ENCODE measurements at places on chromosomes 16 and 17.

- DNase-seq = no peak
Measured at GRCh38 chr17:17090642-17091103, 48.4 kb downstream of the MPRIP start.

DNA sequence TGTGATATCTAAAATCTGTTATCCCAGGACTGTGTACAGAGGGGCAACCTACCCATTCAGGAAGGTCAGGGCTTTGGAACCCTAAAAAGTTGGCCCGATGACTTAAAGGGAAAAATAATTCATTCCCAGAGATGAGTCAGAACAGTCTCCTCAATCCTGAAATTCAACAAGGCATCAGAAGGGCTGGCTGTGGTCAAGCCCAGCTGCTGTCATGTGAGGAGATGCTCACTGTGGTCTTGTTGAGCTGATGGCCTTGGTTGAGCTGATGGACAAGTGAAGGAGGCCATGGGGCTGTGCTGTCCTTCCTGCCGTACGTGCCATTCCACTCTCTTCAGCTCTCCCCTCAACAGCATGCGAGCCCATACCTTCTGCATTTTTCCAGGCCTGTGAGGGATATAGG lies 20.9 kb upstream of the DRG2 start:
- DNase-seq = no peak

DNA sequence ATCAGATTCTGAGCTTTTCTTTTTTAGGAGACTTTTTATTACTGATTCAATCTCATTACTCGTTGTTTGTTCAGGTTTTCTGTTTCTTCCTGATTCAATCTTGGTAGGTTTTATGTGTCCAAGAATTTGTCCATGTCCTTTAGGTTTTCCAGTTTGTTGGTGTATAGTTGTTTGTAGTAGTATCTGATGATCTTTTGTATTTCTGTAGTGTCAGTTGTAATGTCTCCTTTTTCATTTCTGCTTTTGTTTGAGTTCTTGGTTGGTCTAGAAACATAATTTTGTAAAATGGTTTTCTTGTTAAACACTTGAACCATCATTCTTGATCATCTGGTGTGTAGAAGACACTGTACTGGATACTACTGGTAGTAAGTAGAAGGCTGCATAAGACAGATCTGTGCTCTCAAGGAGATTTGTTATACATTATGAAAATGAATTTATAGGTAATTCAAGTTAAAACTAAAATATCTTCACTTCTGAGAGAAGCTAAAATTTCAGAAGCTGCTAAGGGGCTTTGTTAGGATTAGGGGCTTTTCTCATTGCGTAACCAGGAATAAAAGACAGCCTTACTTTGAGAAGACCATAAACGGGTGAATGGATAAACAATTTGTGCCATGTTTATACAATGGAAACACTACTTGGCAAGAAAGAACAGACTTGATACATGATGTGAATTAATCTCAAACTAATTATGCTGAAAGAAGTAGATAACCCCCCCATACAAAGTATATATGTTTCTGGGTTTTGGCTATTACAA lies 44.0 kb downstream of the NSRP1 start:
- DNase-seq = no peak

- DNase-seq = peak; percentile 45
Measured at GRCh38 chr17:63881935-63882601, at the start of gene GH2. Gene GH2, minus strand, starts transcription at chr17:63881944. Its CDS starts 143 bp downstream, at chr17:63881801.

DNA sequence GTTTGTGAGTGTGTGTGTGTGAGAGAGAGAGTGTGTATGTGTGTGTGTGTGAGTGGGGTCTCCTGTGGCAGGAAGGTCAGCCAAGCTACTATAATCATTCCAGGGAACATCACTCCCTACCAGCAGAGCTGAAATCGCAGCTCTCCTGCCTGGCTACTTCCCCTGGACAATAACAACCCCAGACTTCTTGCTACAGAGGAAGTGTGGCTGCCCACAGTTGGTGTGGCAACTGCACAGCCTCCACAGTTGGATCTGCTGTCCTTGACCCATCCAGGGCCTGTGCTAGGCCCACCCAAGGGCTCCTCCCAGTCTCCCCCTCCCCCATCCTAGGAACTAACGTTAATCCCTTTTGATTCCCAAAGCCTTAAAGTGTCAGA lies 1.5 kb downstream of the SLC13A5 start:
- no peak for DNase-seq

DNA sequence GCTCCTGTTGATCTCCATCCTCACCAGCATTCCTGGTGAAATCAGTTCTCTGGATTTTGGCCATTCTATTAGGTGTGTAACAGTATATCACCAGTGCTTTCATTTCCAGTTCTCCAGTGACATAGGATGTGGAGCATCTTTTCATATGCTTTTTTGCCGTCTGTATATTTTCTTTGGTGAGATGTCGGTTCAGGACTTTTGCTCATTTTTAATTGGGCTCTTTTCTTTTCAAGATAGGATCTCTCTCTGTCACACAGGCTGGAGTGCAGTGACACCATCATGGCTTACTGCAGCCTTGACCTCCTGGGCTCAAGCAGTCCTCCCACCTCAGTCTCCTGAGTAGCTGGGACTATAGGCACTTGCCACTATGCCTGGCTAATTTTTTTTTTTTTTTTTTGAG lies 74.2 kb downstream of the TANGO6 start:
- DNase-seq = no peak

DNA sequence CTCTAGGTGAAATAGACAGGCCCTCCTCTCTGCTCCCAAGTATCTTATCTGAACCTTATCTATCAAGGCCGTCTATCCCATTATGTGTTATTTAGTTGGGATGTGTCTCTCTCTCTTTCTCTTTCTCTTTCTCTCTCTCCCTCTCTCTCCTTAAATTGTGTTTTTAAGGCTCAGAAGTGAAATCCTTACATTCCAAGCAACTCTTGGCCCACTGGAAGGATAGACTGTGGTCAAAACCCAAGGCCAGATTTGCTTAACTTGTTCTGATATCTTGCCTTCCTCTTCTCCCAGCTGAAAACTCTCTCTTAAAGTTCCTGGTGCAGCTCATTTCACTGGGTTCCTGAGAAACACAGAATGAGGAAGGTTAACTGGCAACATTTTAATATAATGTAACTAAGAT lies 14.7 kb downstream of the CDRT4 start:
- DNase-seq = no peak
